ENCODE measurements at places on chromosomes 11 and 22.

GRCh38 chr11:65855927-65856363, 2.0 kb downstream of the CFL1 start:
- DNase-seq = no peak

- no peak for DNase-seq
These were observed 59.4 kb upstream of the CHRM4 start for GRCh38 chr11:46450846-46451477.

- no peak for DNase-seq
These were observed 30.6 kb upstream of the ROBO3 start for GRCh38 chr11:124834526-124835180.

GRCh38 chr22:17648569-17648968, 10.0 kb downstream of the BCL2L13 start:
- no peak for DNase-seq

- peak; percentile 73 for DNase-seq
These were observed 128.3 kb downstream of the OSBP2 start for GRCh38 chr22:30823015-30823370.

DNA sequence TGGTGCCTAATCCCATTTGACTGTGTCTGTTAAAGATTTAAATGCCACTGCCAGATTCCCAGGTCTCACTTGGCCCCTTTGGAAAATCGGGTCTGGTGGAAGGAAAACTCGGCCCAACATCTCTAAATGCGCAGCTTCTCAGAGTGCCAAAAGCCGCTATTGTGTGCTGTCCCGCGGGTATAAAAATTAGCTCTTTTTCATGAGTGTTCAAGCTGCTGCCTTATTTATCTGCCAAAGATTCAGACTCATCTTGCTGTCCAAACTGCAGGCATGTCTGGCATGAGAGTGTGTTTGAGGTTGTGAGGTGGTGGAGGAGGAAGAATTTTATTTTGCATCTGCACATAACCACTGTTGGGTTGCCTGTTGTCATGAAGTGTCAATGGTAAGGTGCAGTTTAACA, 91.4 kb downstream of the NELL1 start:
- no peak for DNase-seq

DNA sequence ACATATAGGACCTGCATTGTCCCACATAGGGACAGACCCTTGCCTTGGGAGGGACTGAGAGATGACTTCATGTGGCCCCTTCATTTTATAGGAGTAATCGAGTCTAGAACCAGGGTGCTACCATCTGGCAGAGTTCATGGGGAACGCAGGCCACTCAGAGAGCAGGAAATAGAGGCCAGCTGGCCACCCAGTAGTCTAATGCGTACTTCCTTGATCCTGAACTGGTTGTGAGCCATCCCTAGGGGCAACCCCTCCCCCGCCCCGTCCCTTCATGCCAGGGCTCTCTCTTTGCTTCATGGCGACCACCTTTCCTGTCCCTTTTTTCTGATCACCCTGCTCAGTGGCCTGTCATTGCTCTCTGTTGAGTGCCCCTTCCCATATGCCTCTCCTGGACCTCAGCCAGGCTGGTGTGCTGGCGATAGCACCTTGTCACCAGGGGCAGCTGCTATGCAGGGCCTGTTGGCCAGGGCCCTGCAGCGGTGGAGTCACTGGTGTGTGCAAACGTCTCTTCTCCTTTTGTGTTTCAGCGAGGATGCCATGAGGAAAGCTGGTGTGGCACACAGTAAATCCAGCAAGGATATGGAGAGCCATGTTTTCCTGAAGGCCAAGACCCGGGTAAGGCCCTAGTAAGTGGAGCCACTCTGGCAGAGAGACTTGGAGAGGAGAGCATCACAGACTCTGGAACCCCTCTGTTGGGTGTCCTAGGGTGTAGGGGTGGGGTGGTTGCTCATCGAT, 29.3 kb downstream of the MED15 start:
- DNase-seq = no peak

Measured in T47D (cell line).